ENCODE measurements at places on chromosomes 12 and 14.

DNA sequence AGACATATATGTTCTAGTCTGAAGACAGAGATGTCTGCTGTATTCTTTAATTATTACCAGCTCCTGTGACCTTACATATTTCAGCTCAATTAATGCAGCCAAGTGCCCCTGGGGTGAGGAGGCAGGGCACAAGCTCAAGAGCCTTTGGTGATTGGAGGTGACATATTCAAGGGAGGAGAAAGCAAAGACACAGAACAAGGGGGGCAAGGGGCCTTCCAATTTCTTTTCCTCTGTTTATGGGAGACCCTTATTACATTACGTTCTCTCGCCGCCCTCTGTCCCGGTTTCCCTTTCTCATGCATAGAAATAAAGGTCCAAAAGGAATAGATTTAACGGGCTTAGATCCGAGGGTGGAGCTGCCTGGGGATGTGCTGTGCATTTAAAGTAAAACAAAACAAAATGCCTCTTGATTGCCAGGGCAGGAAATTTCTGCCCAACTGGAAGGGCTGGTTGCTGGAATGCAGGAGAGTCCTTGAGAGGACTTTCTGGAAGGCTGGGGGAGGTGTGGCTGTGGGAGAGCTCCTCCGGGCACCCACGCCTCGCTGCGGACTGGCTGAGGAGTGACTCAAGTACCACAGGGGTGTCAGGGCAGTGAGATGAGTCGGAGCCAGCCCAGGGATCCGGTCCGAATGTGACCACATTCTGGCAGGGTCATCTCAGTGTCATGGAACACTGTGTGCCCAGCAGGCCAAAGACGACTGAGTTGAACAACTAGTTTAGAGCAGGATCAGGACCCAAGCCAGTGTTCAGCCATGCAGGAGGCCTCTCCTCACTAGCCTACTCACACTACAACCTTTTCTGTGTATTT is 32.1 kb upstream of the GSG1 start:
- DNase-seq = no peak

DNA sequence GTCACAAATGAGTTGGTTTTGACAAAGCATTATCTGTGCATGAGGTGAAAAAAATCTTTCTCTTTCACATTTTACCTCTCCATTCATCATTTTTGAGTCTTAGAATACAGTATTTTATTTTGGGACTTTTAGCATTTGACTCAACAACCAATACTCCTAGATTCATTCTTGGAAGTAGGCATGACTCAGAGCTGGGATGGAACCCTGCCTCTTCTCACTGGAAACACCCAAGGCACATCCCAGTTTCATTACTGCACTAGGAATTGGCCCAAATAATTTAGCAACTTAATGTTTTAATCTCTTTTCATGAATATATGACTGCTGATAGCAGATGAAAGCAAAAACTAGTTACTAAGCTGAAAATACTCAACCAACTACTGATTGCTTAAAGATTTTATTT is 3.3 kb upstream of the PDZRN4 start:
- no peak for DNase-seq

DNA sequence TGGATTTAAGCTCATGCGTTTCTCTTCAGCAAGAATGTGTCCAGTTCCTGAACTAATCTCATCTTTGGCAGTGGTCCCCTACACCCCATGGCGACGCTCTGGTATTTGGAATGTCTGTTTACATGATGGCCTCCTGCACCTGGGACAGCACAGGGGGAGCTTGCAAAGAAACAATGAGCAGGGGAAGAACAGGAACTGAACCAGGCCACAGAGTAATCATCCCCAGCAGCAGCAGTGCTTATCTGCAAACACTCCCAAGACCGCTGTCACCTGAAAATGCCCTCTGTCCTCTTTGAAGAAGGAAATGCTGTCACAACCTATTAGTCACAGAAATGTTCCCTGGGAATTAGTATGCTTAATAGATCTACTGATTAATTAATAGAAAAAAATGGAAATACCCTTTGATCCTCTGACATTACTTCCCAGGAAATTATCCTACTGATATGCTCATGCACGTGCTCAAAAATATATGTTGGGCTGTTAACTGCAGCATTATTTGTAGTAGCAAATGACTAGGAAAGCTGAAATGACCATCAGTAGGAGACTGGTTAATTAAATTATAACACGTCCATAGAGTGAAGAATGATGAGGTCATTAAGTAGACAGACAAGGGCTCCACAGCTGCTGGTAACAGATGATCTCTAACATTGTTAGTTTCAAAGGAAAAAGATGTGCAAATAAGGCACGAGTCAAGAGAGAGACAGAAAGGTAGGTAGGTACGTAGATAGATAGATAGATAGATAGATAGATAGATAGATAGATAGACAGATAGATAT is 279.3 kb upstream of the FLRT2 start:
- DNase-seq = no peak

DNA sequence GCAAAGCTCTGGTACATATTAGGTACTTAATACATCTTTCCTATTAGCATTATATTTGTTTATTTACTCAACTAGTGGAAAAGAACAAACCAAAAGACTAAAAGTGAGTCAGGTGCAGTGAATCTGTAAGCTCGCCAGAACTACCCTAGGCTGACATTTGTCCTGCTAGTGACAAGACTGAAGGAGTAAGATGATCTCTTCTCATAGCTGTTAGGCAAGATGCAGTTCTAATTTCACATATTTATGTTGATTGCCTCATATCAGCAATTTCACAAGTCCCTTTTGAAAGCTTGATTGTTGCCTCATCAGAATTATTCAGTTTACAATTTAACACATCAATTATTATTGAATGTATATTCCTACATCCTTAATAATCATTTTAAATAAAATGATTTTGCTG is 293.0 kb upstream of the NAV3 start:
- no peak for DNase-seq

- DNase-seq = no peak
Measured at GRCh38 chr12:98280621-98281020, 234.8 kb upstream of the TMPO start.

DNA sequence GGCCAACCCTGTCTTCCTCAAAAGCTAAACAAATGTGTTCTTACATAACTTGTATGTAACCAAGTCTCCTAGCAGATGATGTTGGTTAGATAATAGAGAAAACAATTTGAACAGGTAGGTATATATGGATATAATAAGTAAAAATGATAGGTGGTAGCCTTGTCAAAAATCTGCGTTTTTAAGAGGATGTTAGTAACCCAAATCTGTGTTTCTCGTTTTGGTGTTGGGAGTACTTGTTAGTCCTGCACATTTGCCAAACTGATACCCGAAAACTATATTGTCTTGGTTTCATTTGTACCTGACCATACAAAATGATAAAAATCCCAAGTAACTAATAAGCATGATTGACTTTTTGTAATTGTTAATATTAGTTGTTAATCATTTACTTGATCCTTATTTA is 8.1 kb downstream of the SRSF5 start:
- DNase-seq = no peak

- no peak for DNase-seq
Measured at GRCh38 chr12:66603461-66603860, 75.4 kb downstream of the GRIP1 start.

GRCh38 chr14:41873686-41874317 is 267.1 kb downstream of the LRFN5 start:
- DNase-seq = no peak
